ENCODE measurements at places on chromosomes 12 and 14.

GRCh38 chr12:55173456-55173855, 47.2 kb downstream of the OR9K2 start:
- no peak for DNase-seq

DNA sequence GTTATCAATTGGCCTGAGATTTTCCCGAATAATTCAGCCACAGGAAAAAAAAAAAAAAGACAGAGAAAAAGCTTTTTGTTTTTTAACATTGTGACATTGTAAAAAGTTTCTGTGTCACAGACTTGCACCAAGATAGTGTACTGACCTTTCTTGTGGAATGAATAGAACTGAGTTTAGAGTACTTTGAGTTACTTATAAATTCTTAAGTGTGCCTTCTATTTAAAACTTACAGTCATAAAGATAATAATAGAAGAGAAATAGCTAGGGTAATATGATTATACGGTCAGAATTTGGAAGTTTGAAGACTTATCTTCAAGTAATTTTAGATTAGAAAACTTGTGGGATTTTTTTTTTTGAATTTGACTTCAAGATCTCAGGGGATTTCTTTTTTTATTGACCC, 88.8 kb downstream of the FGD4 start:
- no peak for DNase-seq

GRCh38 chr12:55929306-55929791, 1.6 kb upstream of the DGKA start:
- no peak for DNase-seq

GRCh38 chr12:11807458-11807857, 158.0 kb downstream of the ETV6 start:
- DNase-seq = no peak

DNA sequence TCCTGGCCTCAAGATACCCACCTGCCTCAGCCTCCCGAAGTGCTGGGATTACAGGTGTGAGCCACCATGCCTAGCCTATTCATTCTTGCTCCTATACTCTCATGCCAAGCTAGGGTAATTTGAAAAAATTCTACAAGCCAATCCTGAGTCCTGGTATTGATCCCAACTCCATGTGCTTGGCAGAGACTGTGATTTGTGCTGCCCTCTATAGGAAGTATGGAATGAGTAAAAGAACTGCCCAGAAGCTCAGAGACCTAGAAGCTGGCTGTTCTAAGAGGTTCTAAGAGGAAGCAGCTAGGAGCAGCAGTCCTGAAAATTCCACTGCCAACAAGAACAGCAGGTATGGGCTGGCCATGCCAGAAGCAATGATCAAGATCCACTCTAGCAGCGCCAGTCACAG, 402.5 kb downstream of the PCNX1 start:
- no peak for DNase-seq

- no peak for DNase-seq
These were observed 20.4 kb upstream of the TMEM229B start for GRCh38 chr14:67508956-67509355.

GRCh38 chr12:50073206-50073605, 11.9 kb upstream of the SMARCD1 start:
- no peak for DNase-seq

GRCh38 chr14:70957710-70958109, 50.5 kb downstream of the PCNX1 start:
- no peak for DNase-seq

DNA sequence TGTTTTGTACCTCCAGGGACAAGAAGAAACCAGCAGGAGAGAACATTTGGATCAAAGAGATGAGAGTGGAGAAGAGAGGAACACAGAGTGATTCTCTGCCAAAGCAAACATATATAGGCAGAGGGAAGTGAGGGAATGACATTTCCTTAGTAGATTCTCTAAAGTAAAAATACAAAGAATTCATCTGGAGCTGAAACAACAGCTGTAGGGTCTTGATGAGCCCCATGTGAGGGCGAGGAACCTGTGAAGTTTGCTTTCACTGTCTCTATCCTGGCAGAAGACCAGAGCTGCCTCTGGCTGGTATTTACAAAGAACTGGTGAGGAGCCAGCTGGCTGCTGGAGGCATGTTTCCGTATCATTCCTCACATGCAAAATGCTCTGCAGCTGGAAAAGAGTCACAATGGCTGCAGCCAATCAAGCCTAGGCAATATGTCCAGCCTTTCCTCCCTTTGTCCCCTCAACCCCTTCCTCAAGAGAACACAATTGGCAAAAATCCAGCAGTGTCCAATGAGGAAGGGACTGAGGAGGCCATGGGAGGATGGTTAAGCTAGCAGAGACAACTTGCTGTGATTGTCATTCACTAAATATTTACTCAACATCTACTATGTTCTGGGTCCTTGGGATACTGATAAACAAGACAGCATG, 122.5 kb downstream of the PHLDA1 start:
- peak; percentile 72 for DNase-seq

DNA sequence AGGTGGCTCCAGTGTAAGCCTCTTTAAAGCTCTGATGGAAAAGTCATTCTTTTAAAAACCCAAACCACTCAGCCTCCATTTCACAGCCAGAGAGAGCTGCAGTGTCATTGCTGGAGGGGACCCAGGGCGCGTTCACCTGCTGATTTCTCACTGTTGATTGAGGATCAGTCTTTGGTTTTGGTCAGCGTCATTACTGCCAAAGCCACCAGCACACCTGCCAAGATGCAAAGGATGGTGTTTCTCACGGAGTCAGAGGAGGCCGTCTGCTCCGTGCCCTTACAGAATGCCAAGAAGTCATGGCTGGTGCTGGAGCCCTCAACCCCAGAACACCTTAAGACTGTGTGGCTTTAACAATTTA, 32.8 kb upstream of the BATF start:
- no peak for DNase-seq

GRCh38 chr12:93368766-93369165, 9.0 kb upstream of the NUDT4 start:
- no peak for DNase-seq

GRCh38 chr14:22547948-22548750, 40.9 kb downstream of the DAD1 start:
- DNase-seq = no peak

- no peak for DNase-seq
These were observed 23.1 kb downstream of the TMEM121 start for GRCh38 chr14:105549481-105549880.

- DNase-seq = no peak
These were observed 133.6 kb upstream of the NOS1 start for GRCh38 chr12:117494833-117495655.

DNA sequence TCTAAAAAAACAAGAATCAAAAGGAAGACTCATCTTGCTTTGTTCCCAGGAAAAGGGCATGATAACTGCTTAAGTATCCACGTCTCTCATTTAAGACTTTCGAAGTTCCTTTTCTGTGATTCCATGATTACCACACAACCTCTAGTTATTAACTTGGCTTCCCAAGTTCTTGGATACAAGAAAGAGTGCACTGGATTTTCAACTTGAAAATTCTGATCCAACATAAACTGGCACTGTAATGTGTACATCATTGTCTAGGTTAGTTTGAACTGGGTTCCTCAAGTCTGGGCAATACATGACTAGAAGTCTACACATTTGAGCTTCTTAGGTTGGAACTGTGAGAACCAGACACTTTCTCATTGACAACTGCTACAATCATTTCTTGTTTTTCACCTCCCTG, 1.6 kb downstream of the KLHL28 start:
- DNase-seq = no peak

DNA sequence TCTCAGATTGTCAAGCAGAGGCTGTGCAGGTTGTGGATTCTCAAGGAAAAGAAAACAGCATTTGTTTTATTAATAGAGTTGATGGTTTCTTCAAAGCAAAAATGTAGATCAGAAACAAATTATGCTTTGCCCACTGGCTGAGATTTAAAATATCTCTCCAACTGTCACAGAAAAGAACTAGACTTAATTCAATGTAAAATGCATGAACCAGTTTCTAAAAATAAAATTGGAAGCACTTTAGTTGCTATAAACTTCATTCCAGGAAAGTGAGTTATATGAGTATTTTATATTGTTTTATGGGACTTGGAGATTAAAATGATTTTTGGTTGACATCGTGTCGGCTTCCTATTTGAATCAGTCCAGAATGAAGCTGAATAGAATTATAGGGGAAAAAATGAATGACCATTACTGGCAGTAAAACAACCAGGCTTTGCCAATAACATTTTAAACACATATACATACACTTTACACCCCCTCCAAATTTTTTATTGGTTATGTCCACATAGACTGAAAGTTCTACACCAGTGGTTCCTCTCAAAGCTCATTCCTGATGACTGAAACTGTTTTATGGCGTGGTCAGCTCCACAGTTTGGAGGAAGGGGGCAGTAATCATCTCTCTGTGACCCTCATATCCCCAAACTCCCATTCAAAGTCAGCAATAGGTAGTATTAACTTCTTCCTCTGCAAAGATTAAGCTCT, 55.5 kb upstream of the DAAM1 start:
- no peak for DNase-seq

DNA sequence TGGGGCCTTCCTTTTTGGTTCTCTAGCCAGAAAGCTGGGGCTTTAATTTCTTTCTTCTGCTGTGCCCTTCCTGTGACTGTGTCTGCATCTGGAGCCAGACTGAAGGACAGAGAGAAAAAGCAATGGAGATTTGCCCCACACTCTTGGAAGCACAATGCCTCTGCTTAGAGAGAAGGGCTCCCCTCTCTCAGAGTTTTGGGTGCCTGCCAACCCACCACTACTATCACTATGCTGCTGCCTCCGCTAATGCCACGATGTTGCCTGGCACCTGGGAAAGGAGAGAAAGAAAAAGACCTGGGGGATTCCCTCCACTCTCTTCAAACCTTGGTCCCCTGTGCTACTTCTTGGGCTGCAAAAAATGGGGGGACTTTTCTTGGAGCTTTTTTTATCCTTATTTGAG, 52.6 kb downstream of the TMEM260 start:
- DNase-seq = no peak

DNA sequence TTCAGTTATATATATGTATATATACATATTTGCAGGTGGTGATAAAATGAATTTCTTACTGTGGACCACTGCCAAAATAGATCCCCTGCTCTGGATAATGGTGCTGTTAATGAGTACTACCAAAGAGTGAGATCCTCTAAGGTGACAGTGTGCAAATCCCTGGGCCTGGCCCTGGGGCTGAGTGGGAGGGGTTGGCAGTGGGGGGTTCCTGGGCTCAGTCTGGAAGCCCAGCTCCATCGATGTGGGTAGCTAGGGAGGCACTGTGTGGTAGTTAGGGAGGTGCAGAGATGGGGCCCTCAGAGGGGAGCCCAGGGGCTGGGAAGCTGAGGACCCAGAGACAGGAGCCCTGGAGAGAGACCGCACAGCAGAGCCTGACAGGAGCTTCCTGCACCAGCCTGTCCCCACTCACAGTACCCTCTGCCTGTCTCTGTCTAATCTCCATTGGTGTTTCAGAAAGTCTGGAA, 9.1 kb downstream of the KRT8 start:
- no peak for DNase-seq

DNA sequence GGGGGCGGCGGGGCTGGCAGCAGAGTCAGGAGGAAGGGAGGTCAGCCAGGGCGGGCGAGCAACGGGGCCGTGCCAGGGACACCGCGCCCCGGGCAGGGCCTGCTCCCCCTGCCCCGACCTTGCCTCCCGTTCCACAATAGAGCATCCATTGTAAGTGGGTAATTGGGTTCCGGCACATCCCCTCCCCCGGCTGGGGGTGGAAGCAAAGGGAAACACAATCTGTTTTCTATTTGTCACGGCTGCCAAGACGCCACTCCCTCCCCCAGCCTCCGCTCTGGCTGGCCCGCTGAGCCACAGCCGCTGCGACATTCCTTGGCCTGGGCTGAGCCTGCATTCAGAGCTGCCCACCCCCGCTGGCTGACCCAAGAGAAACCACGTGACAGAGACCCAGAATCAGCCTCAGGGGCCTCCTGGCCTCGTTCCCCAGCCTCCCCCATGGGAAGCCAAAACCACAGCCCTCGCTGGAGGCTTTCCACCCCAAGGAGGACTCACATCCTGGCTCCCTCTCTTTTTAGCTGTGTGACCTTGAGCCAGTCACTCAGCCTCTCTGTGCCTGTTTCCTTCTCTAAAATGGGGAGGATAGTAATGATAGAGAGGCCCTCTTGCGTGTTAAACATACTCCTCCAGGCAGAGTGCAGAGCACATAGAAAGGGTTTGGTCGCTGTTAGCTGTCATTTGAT, 117.6 kb downstream of the SCARB1 start:
- DNase-seq = peak; percentile 86

DNA sequence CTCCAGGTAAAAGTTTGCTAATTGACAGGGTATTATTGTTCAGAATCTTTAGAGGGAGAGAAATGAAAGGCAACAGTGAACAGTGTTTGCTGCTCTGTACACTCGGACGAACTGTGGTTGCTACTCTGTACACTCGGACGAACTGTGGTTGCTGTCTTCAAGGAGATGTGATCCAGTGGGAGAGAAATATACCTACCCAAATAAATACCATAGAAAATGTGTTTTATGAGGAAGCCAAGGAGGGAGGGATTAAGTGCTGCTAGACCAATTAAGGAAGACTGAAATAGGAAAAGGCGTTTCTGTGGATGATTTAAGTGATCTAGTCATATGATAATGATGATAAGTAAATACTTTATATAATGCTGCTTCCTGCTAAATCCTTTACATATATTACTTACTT, 2.7 kb downstream of the STK38L start:
- no peak for DNase-seq

DNA sequence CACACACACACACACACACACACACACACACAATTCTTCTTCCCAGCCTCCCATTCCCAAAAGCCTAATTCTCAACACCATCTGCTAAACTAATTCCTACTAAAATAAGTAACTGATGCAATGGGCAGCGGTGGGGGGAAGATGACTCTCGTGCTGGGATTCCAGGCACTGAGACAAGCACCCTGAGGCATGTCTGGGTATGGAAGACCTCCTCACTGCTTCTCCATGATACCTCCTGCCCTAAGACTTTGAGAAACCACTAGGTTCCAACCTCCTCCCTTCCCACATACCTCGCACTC, 789 bp upstream of the VWF start:
- no peak for DNase-seq

DNA sequence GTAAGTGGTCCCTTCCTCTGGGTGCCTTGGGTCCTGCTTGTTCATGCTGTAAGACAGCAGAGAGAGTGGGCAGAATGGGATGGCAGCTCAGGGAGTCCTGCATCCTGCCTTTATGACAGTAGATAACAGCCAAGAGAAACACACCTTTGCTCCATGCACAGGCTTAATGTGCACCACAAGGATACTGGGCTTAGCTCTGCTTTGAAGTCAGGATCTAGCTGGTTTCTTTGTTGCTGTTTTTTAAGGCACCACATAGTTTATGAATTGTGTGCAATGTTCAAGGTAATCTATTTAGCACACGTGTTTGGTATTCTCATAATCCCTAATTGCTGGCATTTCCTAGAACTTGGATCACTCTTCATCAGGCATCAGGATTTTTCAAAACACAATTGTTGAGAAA, 239.5 kb upstream of the DCN start:
- DNase-seq = no peak

DNA sequence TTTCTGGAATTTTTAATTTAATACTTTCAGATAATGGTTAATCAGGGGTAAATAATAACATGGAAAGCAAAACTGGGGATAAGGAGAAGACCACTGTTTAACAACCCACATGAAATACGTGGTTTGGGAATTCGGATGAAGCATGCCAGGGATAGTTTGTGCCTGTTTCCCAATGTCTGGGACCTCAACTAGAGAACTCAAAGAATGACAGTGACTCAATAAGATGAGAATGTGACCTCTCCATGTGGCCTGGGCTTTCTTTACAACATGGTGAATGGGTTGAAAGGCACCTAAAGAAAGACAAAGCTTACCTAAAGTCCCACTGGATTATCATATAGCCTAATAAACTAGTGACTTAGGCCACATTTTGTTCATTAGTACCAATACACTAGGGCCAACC, 460.3 kb upstream of the LRFN5 start:
- no peak for DNase-seq

GRCh38 chr12:47560415-47560814, 145.4 kb downstream of the RPAP3 start:
- DNase-seq = no peak

All from fibroblast of skin of left quadriceps (primary cell).